ENCODE measurements at places on chromosomes 5 and 9.

DNA sequence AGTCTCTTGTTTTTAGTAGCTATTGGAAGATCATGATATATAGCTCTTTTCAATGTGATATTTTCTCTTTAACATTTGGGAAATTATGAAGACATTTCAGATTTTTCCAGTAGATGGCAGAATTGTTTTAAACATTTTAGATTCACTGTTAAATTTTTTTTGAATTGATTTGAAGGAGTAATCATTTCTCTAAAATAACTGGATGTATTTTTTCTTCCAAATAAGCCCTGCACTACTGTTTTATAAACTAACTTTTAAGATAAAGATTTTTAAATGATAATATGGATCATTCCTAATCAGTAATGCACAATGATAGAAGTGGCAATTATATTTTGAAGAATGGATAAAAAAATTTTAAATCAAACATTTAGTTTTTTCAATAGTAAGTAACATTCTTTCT is 14.2 kb downstream of the NDUFAF2 start:
- peak; percentile 50 for DNase-seq

- no peak for DNase-seq
These were observed 20.6 kb downstream of the ZSWIM6 start for GRCh38 chr5:61352612-61353156.

DNA sequence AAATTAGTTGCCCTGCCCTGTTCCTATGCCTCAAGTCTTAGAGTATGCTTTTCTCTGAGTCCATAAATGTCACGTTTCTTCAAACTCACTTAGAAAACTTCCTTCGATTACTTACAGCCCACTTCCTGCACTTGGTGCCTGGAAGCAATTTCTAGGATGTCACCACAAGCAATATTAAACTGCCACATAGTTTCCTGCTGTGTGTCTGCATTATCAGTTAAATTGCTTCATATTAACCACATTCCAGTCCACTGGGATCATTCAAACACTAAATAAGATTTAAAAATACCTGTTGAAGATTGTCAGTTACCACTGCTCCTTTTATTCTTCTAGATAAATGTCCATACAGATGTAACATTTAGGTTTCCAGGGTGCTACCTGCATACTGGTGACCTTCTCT is 4.1 kb downstream of the DENND1A start:
- no peak for DNase-seq

DNA sequence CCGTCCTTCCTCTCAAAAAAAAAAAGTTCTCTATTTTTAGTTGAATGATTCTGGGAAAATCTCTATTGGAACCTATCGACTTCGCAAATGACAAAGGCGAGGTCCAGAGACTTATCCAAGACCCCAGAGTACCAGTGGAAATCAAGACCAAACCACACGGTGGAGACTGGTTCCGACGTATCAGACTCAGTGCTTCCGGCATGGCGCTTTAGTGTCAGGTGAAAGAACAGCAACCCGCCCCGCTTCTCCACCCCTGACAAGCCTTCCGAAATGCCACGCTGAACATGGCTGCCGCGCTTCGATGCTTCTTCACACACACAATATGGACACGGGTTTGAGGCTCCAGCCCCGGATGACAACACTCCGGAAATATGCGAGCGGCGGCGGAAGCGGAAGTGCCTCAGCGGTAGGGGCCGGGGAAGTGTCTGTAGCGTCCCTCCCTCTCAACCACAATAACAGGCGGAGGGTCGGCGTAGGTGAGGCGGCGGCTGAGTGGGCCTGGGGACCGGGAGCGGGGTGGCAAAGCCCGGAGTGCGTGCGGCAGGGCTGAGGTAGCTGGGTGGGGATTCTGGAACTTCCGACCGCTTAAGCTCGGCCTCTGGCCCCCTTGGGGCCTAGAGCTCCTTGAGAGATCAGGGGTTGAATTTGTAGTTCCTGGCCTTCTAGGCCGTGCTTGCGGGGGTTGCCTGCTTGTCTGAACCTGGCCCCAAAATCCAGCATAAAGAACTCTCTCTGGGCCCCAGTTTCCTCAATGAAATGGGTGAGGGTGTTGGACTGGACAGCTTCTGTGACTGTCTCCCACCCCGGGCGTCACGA is at the start of gene FBXO38:
TSS of gene FBXO38 (plus strand) at position 395 of the 816 bp plus-strand sequence. CDS start 10,819 bp downstream, outside the sequence.
- peak; percentile 96 for DNase-seq

Measured in NCI-H446 (cell line).